T-helper 2 cell (primary cell): ENCODE measurements at places on chromosomes 4 and X.

- no peak for DNase-seq
These were observed 2.4 kb downstream of the WDR44 start for GRCh38 chrX:118348186-118348810.

DNA sequence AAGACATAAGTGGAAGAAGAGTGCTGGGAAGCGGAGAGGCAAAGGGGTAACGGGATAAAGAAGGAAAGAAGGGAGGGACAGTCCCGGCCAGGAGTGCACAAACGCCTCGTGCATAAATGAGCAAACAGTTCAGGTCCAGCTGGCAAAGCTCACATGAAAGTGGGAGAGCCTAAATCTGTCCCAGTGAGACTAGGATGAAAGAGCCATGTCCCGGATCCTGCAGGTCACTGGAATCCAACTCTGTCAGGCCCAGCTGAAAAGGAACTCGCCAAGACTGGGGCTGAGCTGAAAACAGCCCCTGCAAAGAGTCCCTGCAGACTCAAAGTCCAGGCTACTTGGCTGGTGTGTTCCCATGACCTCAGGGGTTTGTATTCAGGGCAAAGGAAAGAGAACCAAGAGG is 38.0 kb upstream of the CRMP1 start:
- no peak for DNase-seq

DNA sequence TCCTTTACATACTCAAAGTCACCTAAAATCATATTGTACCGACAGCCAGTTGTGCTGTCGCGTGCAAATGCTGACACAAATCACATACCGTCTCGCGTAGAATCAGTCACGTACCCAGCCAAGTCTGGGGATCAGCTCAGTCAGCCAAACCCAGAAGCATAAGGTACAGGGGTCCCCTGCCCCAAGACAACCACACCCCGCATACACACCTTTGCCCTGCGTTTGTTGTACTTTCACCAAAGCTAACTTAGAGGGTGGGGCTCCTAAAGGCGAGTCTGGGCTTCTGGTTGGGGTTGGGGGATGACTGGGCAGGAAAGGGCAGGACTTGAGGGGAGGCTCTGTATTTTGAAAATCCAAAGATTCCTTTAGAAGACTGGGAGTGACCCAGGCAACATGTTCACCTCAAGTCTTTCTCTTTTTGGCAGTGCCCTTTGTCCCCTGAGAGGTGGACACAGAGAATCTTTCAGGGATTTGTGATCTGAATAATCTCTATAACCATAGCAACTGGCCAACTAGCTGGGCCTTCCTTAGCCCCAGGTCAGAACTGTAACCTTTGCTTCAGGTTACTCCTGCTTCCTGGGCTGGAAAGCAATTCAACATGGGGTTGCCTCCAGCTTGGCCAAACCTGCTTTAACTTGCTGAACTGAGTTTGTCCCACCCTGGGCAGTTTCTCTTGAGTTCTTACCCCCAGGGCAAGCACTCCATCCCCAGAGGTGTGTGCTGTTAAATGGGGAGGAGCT is 992 bp downstream of the GDPD2 start:
- DNase-seq, result no peak

DNA sequence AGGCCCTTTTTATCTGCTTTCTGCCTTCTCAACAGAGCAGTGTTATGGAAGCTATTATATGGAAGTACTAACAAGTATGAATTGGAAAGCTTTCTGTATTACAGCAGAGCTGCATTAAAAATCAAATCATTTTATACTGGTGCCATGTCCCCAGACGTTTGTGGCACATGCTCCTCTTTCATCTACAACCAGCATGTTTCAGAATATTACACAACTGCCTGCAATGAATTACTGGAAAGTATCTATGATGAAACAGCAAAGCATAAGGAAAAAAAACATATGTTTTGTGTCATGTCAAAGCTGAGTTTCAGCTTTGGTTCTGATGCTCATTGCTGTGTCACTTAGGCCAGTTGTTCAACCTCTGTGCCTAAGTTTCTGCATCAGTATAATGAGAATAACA is 576.8 kb downstream of the GBA3 start:
- DNase-seq, result no peak

GRCh38 chr4:57426779-57427395 is 316.7 kb upstream of the IGFBP7 start:
- DNase-seq, result no peak

- DNase-seq, result no peak
These were observed 137.0 kb downstream of the CPZ start for GRCh38 chr4:8729408-8730149.

DNA sequence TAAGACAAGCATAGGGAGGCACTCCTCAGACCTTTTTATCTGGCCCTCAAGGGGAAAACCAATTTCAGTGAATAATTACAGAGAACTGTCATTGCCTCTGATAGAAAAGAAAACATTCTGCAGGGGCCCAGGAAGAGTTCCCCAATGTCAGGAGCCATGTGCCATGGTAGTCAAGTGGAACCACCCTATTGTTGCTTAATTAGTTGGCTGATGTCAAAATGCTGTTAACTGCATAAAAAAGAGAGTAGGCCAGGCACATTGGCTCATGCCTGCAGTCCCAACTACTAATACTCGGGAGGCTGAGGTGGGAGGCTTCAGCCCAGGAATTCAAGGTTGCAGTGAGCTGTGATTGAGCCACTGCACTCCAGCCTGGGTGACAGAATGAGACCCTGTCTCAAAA is 28.6 kb upstream of the OGT start:
- no peak for DNase-seq

DNA sequence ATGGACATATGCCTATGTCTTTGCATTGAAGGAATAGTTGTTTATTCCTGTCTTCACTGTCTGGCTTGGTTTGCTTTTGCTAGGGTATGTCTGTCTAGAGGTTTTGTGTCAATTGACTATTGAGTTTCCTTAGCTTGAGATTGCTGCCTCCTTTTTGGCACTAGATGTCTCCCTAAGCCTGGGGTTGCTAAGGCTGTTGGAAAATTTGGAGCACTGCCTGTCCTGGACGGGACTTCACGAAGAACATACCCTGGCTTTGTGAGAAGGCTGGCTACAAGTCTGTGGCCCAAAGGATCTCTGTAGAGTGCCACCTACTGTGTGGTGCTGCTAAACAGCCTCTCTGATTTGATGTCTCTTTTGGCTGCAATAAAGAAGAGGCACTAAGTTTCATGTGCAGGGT is 183.8 kb upstream of the NUDT10 start:
- DNase-seq, result no peak

DNA sequence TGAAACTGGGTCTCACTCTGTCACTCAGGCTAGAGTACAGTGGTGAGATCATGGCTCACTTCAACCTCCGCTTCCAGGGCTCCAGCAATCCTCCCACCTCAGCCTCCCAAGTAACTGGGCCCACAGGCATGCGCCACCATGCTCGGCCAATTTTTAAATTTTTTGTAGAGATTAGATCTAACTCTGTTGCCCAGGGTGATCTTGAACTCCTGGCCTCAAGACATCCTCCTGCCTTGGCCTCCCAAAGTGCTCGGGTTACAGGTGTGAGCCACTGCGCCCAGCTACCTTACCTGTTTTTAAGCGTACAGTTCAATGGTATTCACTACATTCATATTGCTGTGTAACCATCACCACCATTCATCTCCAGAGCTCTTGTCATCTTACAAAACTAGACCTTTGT is 41.5 kb downstream of the ING2 start:
- no peak for DNase-seq

- DNase-seq, result no peak
These were observed 189.7 kb downstream of the PDGFC start for GRCh38 chr4:156781852-156782251.

GRCh38 chrX:9378980-9379696 is 85.7 kb upstream of the TBL1X start:
- no peak for DNase-seq

DNA sequence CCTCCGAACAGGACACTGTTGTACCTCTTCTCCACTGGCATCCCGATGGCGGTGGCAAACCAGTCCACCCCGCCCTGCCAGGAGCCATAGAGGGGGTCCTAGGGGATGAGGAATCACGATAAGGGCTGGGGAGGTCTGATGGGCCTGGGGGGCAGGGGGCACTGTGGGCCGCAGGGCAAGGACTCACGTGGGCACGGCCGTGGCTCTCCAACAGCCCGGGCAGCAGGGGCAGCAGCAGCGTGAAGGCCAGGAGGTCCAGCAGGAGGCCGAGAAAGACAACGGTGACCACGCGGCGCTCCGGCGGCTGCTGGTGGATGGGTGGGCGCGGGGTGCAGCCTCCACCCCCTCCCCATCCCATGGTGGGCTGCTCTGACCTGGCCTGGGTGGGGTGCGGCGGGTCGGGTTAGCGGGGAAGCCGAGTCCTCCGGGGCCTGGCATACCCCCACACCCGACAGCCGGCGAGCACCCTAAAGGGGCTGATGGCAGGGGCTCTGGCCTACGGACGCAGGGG is 29.6 kb downstream of the NOP14 start:
- no peak for DNase-seq

- DNase-seq, result no peak
These were observed 20.6 kb downstream of the DCHS2 start for GRCh38 chr4:154471032-154471431.

GRCh38 chrX:68644861-68645260 is 2.6 kb upstream of the STARD8 start:
- DNase-seq, result no peak

DNA sequence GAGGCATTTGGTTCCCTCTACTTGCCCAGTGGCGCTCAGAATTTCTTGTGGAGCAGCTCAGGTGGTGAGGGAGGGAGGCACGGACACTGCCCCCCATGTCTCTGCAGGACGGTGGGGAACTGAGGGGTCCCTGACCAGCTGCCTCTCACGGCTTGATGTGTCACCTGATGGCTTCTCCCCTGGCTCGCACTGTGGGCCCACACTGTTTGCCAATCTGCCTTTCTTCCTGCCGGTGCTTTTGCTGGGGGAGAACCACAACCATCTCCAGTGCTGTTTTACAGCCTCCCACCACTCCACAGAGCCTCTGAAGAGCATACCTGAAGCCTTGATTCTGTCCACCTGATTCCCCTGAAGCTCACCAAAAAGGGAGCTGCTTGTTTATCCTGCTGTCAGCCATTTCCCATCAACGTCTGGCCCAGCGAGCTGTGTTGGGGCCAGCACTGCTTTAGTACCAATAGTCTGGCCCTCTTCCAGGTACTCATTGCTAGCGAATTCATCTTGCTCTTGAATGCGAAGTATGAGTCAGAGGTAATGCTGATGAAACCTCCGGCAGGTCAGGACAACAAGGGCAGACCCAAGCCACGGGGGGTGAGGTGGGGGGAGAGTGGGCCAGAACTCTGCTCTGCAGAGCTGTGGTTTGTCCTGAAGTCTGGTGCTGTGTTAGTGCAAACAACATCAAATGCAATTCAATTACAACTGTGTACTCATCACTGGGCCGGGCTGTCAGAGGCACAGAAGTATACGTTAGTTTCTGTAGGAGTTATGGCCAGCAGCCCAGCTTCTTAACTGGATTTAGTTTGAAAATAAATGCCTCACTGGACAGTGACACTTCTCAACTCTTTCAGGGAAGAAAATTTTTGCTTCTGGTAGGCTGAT is 208.3 kb upstream of the JADE1 start:
- no peak for DNase-seq

DNA sequence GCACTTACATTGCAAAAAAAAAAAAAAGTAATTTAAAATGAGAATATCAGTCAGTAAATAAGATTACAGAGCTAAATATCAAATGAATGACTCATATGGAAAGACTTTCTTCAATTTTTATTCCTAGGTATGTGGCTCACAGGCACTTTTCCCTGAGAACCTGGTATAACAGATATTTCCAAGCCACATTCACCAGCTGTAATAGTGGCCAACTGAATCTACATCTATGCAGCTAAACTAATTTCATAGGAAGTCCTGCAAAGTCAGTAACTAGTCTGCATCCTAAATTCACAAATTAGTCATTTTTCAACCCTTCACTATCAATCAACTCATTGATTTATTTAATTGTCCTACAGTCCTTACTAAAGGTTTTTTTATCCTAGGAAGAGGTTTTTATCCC is 5.6 kb downstream of the PDE5A start:
- no peak for DNase-seq

- DNase-seq, result no peak
These were observed 150.7 kb downstream of the DHX15 start for GRCh38 chr4:24433515-24434214.

GRCh38 chr4:74555231-74555630 is 110.3 kb downstream of the AREG start:
- no peak for DNase-seq

DNA sequence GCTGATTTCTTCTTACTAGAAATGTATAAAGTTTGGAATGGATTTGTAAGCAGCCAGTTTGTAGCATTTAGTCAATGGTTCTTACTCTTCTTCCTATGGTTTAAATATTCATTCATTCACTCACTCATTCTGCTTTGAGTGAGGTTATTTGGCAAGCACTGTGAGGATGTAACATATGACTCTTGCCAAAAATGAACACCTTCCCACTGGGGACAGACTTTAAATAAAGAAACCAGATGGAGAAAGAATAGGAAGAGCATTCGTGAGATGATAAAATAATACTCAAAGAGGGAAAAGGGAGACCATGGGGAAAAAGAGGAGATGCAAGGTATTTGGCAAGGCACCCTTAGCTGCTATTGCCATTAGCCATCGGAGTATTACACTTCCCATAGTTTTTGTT is 586.1 kb downstream of the ADGRL3 start:
- DNase-seq, result no peak

- no peak for DNase-seq
These were observed 4.7 kb downstream of the TMSB4X start for GRCh38 chrX:12979616-12980015.

- DNase-seq, result no peak
These were observed 70.9 kb downstream of the DDX60 start for GRCh38 chr4:168247603-168248002.

- DNase-seq, result no peak
These were observed 66.9 kb upstream of the C4orf50 start for GRCh38 chr4:6085028-6085690.

DNA sequence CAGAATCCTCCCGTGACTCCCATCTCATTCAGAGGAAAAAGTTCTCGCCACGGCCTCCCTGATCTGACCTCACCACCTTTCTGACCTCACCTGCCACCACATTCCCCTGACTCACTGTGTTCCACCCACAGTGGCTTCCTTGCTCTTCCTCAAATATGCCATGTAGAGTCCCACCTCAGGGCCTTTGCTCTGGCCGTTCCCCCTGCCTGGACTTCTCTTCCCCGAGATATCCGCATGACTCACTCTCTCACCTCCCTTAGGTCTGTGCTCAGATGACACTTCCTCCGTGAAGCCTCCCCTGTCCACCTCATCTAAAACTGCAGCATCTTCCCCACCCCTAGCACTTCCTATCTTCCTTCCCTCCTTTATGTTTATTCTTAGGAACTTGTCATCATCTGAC is 7.2 kb upstream of the TSPYL2 start:
- DNase-seq, result no peak

GRCh38 chrX:28177202-28177601 is 196.0 kb upstream of the DCAF8L1 start:
- DNase-seq, result no peak

- no peak for DNase-seq
These were observed 11.3 kb upstream of the DRP2 start for GRCh38 chrX:101208152-101208905.
